Testis (tissue), 5 donors: ENCODE measurements at places on chromosomes 12 and 14. TPM values are rescaled to one million over a fixed set of nuclear protein-coding genes. Genes with fewer than 3 reads are reported as not detected.

The LRRIQ1 gene
- 13.2 TPM for total RNA-seq

GRCh38 chr12:53044052-53044581 is 5.7 kb upstream of the TNS2 start:
- no peak for DNase-seq
- H3K4me3 ChIP-seq: no peak overlapping the region
- peak overlapping the region; percentile 99 for H3K27ac ChIP-seq
- H3K27me3 ChIP-seq: no peaks in the 10 kb centered on the region
- H3K4me1 ChIP-seq: peaks cover 41% of the 10 kb centered on the region

GRCh38 chr12:63362791-63363190 is 211.8 kb upstream of the AVPR1A start:
- H3K4me1 ChIP-seq: no peaks in the 10 kb centered on the region
- no peak for DNase-seq
- H3K4me3 ChIP-seq: no peak overlapping the region

GRCh38 chr12:32801269-32801980 is 45.7 kb upstream of the YARS2 start:
- no peak overlapping the region for H3K4me3 ChIP-seq
- H3K4me1 ChIP-seq: no peaks in the 10 kb centered on the region
- H3K36me3 ChIP-seq: no peaks in the 10 kb centered on the region
- H3K27me3 ChIP-seq: no peaks in the 10 kb centered on the region
